ENCODE measurements at places on chromosomes 6 and 20.

DNA sequence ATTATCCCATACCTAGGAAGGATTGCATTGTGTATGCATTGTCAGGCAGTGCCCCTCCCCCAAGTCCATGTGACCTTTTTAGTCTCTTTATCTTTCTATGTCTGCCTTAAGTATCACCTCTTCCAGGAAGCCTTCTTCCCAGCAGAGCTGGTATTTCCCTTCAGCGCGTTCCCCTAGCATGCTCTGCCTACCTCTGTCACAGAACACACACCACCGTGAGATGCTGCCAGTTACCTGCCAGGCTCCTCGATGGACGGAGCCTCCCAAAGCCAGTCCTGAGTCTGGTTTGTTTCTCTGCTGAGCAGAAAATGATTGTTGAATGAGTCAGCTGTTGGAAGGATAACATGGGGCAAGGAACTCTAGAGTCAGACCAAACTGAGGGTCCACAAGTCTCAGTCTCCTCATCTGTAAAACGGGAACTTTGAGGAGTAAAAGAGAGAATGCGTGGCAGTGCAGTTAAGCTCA lies 11.3 kb upstream of the ZNF335 start:
- no peak for DNase-seq

- no peak for DNase-seq
Observed at GRCh38 chr6:66628917-66629316, 921.9 kb upstream of the EYS start.

- no peak for DNase-seq
Observed at GRCh38 chr6:53038596-53038995, 26.6 kb upstream of the FBXO9 start.

GRCh38 chr20:45967551-45968080 lies 4.4 kb downstream of the ZNF335 start:
- DNase-seq: no peak

DNA sequence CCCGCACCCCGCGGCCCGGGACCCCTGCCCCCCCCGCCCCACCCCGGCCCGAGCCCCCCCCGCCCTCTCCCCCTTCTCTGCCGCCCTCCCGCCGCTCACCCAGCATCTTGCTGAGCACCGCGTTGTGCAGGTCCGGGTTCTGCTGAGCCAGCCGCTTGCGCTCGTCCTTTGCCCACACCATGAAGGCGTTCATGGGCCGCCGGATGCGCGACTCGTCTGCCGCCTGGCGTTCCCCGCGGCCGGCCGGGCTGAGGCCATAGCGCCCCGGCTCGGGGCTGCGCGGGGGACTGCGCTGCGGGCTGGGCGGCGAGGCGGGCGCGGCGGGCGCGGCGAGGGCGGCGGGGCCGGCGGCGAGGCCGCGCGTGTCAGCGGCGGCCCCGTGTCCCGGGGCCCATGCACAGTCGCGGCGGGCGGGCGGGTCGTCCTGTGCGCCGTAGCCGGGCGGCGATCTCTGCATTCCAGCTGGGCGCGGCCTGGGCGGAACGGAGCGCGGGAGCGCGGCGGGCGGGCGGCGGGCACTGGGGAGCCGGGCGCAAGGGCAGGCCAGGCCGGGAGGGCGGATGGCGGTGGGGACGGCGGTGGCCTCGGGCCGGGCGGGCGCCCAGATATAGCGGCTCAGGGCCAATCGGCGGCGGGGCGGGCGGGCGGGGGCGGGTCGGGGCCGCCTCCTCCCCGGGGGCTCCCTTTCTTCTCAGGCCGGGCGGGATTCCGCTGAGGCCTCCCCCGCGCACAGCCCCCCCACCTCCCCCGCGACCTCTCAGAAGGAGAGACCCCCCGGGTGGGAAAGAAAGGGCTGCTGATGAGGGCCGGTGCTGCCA lies at the start of gene SOX18:
SOX18 (minus strand) TSS at position 580 of the 818 bp plus-strand sequence; CDS start at position 457, 123 bp downstream.
- DNase-seq: no peak

DNA sequence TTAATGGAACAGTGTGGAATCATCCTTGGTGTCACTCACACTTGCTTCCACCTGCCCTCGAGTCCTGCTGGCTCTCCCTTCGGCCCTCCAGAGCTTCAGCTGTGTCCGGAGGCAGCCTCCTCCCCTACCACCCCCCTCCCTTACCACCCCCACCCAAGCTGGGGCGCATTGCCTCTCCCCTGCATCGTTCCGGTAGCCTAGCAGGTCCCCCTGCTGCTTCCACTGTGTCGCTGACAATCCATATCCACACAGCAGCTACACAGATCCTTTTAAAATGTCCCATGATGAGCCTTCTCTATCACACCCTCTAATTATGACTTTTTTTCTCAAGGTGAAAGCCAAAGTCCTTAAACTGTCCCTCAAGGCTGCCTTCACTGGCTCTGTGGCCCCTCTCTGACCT lies 117.6 kb downstream of the TIAM2 start:
- no peak for DNase-seq

- DNase-seq: no peak
Observed at GRCh38 chr6:126026001-126026400, 39.7 kb downstream of the TRMT11 start.

DNA sequence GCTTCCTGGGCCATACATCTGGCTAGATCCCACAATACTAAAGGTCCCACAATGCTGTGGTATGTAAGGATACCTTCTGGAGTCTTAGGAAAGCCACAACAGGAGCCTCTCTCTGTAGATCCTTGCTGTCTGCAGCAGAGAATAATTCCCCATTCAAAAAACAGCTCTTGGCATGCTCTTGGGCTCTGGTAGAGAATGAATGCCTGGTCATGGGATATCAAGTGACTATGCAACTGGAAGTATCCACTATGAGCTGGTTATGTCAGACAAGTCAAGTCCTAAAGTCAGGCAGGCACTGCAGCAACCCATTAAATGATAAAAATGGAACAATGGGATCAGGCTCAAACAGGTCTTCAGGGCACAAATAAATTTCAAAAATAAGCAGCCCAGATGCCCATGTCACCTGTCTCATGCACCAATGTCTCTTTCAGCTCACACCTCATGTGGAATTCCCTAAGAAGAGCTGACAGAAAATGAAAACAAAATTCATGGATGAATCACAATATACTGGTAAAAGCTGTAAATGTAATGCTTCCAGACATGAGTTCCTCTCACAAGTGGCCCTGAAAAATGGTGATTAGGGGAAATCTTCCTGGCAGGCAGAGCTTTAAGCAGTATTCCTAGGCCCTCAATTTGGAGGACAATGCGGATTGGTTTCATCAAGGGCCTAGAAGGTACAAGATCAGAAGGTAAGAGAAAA lies 4.3 kb downstream of the AK9 start:
- no peak for DNase-seq
